Stimulated activated CD4-positive, alpha-beta T cell treated with anti-CD3 and anti-CD28 coated beads, Interleukin-1b, Interleukin-23, amount 100 ng/mL, for 48 hours (primary cell): ENCODE measurements at places on chromosomes 5 and 9.
A peak's percentile ranks its signal among the peaks of the same experiment; 100 is the strongest.

- DNase-seq = no peak
Observed at GRCh38 chr9:3879315-3879714, 353.5 kb upstream of the RFX3 start.

- peak; percentile 11 for DNase-seq
Observed at GRCh38 chr9:2271426-2271825, 256.3 kb downstream of the SMARCA2 start.

DNA sequence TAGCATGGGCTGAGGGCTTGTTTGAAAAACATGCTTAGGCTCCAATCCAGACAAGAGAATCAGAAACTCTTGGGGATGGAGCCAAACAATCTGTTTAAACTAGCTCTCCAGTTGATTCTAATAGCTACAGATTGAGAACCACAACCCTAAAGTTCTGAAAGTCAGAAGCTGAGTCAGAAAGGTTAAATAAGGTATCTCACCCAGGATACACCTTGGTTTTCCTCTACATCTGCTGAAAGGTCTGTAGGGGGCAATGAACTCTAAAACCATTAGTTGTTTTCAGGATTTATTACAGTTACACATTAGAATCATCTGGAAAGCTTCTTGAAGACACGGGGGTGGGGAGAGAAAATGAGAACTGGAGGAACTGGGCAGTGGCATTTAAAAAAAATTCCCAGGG is 5.7 kb downstream of the GFM2 start:
- DNase-seq = no peak

DNA sequence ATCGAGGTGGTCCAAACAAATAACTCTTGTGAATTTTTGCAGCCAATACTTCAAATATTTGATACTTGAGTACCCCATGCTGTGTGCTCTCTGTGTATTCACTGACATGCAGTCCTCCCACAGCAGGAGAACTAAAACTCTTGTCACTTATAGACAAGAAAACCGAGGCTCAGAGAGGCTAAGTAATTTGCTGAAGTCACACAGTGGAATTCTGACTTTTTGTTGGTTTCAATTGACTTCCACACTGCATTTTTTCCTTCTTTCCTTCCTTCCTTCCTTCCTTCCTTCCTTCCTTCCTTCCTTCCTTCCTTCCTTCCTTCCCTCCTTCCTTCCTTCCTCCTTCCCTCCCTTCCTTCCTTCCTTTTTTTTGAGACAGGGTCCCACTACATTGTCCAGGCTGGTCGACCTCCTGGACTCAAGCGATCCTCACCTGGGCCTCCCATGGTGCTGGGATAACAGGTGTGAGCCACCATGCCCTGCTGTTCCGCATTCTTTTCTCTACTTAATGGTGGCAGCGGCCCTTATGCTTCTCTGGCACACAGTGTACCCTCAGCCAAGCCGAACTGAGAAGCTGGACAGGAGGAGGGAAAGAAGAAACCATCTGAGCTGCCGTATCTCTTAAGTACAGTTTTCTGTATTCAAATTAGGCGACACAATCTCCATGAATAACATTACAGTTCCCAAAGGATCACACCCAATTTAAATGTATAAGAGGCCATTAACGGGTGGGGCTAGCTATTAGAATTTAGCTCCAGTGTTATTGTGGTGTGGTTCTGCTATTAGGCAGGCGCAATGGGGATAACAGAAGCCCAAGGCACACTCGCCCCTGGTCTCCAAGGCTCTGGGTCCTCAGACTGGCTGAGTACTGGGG is 38.4 kb upstream of the GRHPR start:
- no peak for DNase-seq

- no peak for DNase-seq
Observed at GRCh38 chr5:156474251-156474650, 147.3 kb downstream of the SGCD start.

- DNase-seq = no peak
Observed at GRCh38 chr5:75617736-75618352, 6.6 kb downstream of the ANKDD1B start.

DNA sequence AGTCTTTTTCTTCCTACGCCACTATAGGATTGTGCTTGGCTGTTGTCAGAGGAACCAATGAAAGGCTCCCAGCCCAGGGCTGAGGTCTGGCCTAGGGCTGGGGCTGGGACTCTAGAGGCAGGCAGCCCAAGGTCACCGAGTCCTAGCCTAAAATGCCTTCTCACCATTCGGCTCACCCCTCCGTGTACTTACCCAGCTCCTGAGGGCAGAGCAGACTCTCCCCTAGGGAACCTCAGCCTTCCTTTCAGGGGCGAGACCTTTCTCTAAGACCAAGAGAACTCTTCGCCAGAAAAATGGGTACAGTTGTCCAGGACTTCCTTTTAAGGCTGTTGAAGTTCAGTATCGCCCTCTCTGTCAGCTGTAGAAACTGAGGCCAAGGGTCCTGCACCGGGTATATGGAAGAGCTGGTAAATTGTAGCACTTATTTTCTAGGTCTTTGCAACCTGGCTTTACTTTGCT is 1.7 kb upstream of the SPRY4 start:
- no peak for DNase-seq

DNA sequence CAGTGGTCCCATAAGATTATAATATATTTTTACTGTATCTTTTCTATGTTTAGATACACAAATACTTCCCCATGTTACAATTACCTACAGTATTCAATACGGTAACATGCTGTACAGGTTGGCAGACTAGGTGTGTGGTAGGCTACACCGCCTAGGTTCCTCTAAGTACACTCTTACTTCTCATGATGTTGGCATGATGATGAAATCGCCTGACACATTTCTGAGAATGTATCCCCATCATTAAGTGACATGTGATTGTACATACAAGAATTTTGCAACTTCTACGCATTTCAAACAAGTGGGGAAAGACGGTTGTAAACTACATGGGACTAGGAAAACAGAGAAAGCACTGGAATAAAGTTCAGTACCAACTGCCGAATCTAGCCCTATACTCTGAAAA is 53.3 kb downstream of the SETX start:
- no peak for DNase-seq

DNA sequence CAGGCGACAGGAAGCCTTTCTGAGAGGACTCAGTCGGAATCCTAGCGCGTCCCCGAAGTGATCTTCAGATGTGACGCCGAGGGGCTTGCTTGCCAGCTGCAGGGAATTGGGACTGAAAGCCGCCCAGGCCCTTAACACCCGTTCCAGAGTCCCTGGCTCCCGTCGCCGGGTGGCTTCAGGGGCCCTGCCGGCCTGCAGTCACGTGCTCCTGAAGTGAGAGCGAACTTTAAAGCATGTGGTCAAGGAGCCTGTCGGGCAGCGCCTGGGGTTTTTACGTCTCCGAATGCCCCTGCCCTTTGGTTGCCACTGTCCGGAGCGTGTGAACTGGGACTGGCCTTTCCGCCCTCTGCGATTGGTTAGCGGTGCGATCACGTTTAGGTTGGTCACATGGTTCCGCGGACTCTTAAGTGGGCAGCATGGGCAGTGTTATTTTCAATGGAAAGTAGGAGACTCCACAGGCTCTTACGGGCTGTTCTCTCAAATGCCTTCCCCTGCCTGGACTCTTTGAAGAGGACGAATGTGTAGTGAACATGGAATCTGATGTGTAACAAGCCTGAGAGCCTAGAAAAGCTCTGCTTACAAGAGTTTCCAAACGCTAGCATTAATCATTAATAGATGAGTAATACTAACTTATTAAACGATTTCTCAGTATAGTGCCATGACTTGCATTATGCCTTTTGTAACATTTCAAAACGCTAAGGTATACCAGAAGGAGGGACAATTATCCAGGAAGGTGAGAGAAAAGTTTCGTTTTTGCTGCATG is 1.9 kb downstream of the VLDLR start:
- DNase-seq = no peak

DNA sequence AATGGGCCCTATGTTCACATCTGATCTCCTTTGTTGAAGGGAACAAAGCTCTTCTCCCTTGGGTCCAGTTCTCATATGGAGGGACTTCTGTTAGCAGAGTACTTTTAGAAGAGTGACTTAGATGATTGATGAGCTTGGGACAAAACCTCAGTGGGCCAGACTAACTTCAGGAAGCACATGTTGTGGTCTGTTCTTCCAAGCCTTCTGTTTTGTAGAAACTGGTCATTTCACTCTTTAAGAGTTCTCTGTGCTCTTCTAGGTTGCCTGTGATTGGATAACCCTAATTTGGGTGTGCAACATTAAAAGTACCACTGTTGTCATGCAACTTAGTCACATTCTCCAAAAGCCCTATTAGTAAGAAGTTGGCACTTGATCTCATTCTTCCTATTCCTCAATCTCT is 183.5 kb upstream of the ACO1 start:
- DNase-seq = no peak

DNA sequence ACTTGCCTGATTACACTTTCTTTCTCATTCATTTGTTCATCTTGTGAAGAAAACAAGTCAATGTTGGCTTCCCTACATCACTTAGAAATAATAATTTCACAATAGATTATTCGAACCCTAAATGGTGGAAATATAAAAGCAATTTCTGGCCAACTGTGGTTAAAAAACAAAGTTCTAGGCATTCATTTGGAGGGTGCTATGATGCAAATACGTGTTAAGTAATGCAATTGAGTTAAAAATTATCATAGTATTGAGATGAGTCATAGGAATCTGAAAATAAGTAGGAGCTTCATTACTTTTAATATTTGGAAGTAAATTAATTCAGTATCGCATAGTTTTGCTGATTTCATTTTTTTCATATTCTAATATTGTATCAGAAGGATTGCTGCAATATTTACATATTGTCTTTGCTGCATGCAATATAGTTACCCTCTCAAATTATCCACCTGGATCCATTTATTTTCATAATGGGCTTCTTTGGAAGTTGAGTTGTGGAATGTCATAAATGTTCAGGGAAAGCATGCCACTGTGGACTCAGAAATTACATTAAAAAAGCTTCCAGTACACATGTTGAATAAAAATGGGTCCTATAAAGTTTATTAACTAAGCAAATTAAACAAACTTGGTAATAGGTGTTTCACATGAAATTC is 647.7 kb upstream of the WWC1 start:
- no peak for DNase-seq

- peak; percentile 20 for DNase-seq
Observed at GRCh38 chr9:130499804-130500263, 55.1 kb downstream of the ASS1 start.

DNA sequence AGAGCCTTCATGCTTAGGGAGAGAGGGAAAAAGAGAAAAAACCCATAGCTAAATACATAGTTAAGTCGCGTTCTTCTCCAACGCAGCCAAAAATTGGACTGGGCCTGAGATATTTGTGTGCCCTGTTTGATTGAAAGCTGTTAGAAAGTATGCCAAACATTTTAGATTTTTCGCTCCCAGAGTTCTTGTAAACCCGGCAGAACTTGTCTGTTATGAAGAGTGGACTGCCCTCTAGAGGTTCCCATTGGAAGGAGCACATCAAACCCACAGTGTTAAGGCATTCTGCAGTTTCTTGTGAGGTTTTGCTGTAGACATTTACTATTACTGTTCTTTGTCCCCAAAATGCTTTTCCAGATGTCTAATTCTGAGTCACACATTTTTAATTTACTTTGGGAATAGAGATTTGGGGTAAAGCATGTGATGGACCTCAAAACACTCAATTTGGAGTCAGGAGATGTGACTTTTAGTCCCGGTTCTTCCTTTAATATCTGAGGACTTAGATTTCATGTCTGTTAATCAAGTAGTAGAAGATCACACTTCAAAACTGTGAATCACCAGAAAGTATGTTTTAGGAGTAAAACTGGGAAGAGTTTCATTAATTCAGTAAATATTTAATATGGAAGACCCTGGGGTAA is 96.6 kb downstream of the PCSK1 start:
- peak; percentile 62 for DNase-seq

DNA sequence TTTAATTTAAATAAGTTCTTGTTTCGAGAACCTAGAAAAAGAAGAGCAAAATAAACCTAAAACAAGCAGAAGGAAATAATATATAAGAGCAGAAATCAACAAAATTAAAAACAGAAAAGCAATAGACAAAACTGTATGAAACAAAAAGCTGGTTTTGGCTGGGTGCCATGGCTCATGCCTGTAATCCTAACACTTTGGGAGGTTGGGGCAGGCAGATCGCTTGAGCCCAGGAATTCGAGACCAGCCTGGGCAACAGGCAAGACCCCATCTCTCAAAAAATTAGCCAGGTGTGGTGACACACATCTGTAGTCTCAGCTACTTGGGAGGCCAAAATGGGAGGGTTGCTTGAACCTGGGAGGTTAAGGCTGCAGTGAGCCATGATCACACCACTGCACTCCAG is 59.2 kb upstream of the OTP start:
- DNase-seq = no peak
